Astrocyte of the cerebellum (primary cell): ENCODE measurements at places on chromosomes 4 and X.

DNA sequence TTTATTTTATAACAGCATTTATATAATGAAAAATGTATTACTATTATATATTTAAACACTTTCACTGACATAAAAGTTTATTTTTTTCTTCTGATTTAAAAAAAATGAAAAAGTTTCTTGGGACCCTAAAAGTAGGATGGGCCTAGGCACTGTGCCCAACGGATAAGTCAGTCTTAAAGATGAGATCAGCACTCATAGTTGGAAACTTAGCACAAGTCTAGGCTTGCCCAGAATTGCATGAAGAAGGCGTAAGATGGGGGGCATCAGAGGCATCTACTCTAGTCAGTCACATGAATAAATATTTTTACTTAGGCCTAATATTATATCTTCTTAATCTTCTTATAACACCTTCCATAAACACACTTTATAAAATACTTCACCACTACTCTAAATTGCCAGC lies 306.7 kb upstream of the GRID2 start:
- no peak for DNase-seq

- no peak for DNase-seq
These were observed 283.9 kb upstream of the GPC4 start for GRCh38 chrX:133699023-133699728.

- DNase-seq: no peak
These were observed 222.6 kb downstream of the SPIN4 start for GRCh38 chrX:63128509-63128908.

- DNase-seq: no peak
These were observed 53.9 kb downstream of the CPZ start for GRCh38 chr4:8646296-8647093.

DNA sequence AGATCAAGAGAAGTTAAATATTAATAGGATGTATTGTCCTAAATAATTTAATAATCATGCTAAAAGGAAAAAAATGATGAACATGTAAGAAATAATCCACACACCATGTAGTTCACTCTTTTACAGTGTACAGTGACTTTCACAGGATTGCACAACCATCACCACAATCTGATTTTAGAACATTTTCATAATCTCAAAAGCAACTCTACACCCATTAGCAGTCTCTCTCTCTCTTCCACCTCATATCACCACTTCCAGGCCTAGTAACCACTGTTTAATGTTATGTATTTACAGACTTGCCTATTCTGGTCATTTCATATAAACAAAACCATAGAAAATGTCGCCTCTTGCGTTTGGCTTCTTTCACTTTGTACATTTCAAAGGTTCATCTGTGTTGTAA lies 153.4 kb downstream of the FSTL5 start:
- DNase-seq: no peak

DNA sequence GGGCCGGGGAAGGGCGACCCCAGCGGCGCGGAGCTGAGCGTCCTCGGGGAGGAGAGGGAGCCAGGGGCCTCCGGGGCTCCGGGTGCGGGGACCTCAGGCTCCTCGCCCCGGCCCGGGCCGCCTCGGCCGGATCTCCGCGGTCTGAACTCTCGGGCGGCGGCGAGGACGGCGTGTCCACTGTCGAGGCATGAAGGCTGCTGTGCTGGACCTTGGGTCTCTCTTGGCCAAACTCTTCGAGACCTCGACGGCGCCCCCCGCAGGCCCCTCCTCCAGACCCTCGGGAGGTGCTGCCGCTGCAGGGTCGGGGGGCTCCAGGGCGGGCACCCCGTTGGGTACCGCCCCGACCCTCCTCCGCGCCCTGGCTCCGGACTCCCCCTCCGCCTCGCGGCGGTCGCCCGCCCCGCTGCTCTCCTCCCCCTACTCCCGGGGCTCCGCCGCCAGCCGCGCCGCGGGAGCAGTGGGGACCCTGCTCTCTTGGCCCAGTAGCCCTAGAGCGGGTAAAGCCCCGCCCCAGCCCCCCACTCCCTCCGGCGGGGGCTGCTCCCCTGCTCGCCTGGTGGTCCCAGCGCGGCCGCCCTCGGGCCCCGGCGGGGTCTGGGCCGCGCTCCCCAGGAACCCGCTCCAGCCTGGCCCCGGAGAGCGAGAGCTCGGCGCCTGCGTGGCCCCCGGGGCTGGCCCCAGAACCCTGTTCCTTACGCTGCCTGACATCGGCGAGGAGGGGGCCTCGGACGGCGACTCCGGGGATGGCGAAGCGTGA lies 564 bp downstream of the FAM149A start:
- DNase-seq: no peak

GRCh38 chrX:133401536-133401935 lies 13.8 kb downstream of the GPC4 start:
- peak; percentile 12 for DNase-seq

GRCh38 chr4:102675141-102675540 lies 85.6 kb downstream of the MANBA start:
- DNase-seq: no peak

DNA sequence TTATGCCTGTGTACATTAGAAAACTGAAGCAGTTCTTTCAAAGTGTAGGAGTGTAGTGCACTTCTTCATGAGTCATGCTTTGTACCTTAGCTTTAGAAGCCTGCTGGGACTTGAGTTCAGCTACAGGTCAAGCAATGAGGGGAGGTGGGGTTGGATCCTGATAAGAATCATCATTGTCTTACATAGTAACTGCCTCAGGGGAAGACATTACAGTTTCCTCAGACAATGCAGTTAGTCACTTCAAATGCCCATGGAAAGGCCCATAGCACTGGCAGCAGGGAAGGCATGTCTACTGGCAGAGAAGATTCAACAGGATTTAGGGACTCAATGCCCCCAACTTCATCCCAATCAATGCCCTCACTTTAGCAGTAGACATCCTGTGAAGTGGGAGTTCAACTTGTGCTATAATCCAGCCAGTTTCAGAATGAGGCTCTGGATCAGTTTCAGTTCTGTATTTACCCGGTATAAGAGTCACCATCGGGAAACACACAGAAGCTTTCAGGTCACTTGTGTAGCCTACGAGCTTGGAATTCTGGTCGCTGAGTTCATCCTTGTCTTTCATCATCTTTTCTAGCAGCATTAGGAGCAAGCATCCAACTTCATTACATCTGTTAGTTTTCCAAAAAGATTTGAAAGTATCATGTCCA lies 1216.5 kb downstream of the RAPGEF2 start:
- DNase-seq: peak; percentile 67

GRCh38 chrX:14030174-14030530 lies 460 bp upstream of the GEMIN8 start:
- DNase-seq: no peak

- DNase-seq: no peak
These were observed 109.5 kb upstream of the CENPE start for GRCh38 chr4:103307453-103308247.

GRCh38 chr4:141121768-141122454 lies 11.4 kb downstream of the RNF150 start:
- no peak for DNase-seq

- DNase-seq: no peak
These were observed 32.3 kb downstream of the BBS12 start for GRCh38 chr4:122764821-122765215.

DNA sequence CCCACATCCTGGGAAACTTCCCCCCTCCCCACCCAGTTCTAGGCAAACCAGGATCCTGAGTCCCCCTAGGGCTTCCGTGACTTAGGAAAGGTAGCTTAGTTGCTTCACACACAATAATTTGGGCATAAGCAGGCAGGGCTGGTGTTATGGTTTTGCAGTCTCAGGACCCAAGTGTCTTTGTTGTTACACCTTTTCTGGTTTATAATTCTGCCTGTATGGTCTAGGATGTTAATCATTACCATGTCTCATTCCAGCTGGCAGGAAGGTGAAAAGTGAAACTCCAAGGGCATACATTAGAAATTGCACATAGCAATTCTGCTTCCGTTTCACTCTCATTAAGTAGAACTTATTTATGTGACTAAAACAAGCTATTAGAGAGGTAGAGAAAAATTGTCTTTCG lies 16.8 kb downstream of the UGT8 start:
- no peak for DNase-seq

DNA sequence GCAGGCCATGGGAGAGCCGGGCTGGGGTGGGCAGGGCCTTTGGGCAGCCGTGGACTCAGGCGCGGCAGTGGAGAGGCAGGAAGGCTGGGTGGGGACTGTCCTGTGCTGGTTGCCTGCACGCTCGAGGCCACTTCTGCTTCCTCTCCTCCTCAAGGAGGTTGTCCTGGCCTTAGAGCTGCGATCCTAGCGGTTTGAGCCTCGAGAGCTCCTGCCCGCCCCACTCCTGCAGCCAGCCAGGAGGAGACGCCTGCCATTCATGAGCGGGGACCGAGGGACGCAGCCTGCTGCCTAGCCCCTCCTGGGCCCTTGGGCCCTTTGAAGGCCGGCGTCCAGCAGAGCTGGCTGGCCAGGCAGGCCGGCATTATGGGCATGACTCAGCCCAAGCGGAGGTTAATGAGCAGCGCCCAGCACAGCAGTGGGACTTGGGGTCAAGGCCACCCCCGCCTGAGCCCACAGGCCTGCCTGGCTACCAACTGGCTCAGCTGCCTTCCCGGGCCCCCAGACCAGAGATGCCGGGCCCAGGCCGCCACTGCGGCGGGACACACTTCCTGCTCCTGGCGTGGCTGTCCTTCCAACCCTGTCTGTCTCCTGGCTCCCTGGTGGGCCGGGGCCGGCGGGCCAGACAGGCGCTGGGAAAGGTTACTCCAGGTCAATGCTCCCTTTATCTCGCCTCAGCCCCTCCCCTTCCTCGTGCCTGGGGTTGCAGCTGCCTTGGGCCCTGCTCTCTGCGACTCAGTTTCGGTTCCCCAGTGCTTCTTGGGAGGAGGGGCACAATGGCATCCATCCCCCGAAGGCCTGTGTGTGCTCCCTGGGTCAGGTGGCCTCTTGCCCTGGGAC lies 1.8 kb downstream of the ABCD1 start:
- DNase-seq: no peak

- DNase-seq: no peak
These were observed 1065.7 kb upstream of the FTHL17 start for GRCh38 chrX:32137525-32137924.

DNA sequence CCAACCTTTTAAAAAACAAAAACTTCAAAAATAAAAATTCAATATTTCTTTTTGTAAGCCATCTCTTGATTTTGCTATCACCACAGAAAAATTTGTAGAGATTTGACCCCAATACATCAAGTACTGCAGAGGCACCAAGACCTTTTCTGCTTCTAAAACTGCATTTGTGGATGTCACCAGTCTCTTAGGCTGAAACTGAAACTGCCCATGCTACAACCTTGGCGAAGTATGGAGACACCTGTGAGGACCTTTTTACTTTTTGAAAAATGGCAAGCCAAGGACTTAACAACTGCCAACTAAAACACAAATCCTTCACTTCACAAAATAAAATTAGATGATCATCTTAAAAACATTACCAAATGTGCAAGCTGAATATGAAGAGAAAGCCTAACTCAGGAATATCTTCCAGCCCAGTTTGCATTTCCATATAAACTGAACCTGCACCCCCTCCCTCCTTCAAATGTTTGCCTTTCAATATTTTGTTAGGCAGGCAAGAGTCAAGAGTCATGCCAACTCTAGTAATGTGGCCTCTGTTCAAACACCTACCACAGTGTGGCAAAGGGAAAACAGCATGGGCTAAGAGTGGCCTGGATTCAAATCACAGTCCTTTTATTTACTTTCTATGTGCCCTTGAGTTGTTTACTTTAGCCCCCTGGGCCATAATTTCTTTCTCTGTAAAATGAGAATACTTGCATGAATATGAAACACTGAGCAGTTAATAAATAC lies 389.4 kb downstream of the OPHN1 start:
- no peak for DNase-seq

DNA sequence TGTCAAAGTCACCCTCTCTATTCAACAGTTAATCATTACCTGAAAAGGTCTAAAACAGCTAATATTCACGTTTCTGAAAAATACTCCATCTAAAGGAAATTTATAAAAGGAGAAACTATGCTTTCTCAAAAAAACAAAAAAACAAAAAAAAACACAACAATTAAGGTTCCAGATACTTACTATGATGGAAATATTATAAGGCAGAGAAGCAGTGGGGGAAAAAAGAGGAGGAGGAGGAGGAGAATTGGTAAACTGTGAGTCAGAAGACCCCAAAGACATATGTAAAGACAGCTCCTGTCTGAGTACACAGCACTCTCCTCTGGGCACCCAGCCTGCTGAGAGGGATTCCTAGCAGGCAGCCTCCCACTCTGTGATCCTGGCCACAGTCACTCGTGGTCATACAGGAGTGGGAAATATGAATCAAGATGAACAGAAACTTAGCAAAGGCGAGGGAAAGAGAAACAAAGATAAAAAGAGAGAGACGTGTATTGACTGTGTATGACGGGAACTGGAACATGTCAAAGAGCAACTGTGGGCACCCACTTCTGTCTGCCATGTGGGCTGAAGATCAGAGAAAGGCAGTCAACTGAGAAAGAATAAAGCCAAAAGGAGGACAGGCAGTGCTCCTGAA lies 12.5 kb downstream of the KLHL15 start:
- DNase-seq: no peak

DNA sequence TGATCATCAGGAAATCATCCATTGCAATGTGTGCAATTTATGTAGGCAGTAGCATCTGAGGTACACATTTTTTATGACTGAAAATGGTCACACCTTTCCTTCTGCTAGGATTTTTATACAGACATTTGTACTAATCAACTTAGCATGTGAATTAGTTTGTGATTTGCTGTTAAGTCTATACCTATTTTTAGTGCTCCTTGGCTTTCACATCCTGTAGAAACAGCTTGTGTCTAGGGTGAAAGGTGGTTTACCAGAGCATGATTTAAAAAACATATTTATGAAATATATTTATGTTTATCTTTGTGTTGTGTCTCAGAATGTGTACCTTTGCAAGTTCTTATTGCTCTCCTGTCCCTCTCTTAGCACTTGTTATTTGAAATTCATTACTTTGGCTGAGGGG lies 916.0 kb downstream of the TECRL start:
- no peak for DNase-seq
